Activated B cell treated with CpG ODN at 0.5 μM for 24 hours (primary cell): ENCODE measurements at places on chromosomes 5 and 9. TPM values are rescaled to one million over a fixed set of nuclear protein-coding genes. Genes with fewer than 3 reads are reported as not detected.

DNA sequence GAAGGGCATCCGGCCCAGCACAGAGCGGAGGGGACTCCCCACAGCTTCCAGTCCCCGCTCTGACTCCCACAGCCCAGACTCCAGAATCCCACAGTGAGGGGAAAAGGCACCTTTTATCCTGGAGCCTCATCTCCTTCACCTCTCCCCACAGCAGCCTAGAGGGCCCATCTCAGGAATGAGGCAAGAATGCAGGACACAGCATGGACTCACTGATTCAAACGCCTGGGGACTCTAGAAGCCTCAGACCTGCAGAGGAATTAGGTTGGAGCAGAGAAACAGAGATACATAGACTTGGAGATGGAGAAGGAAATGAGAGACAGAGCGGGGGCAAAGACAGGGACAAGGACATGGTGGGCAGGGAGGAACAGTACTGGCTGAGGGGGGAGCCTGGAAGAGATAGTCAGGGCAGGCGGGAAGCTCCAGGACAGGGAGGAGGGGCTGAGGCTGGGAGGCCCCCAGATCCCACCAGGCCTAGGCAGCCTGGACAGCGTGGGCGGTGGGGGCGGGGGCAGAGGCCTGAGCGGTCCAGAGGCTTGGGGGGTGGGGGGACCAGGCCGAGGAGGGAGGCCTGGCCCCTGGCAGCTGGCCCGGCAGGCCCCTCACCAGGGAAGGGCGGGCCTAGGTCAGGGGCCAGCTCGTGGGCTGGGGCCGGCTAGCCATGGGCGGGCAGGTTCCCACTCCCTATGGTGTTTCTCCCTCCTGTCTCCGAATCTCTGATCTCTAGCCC is 15.8 kb downstream of the CNTFR start:
- H3K27me3 ChIP-seq: peaks cover 28% of the 10 kb centered on the region
- peaks cover 14% of the 10 kb centered on the region for H3K4me1 ChIP-seq
- no peak for DNase-seq
- H3K4me3 ChIP-seq: no peak overlapping the region
- H3K36me3 ChIP-seq: no peaks in the 10 kb centered on the region

DNA sequence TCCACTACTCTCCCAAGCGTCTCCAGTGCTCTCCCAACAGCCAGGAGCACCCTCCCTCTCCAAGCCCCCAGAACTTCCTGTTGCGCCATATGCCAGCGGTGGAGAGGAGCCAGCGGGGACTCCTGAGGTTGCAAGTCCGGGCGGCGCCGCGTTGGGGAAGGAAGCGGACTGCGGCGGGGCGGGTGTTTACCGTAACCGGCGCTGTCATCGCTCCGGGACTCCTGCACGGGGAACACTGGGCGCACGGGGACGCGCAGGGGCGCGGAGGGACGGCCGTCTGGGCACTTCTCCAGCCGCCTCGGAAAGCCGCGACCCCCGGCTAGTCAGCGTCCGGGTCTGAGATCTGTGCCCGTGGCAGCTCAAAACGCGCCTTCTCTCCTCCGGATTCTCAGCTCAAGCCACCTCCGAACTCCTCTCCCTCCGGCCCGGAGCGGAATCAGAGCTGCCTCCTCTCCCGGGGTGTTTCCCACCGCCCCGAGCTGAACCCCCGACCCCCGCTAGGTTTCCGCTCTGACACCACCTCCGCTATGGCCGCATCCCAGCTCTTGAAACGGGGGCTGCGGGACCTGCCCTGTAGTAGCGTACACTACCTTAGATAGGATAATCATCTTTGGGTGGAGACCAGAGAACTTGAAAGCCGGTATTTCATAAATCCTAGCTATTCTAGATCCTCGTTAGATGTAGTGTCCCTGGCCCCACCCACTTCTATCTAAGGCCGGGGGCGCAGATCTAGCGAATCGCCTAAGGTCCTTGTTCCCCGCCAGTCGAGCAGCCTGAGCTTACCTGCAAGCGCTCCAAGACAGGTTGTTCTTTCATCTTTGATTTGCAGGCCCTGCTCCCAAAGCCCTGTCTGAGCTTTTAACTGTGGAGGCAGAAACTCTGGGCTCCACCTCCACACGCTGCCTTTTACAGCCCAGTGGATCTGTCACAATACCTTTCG is at the start of gene TRPM6:
TSS of gene TRPM6 (minus strand) at position 881 of the 940 bp plus-strand sequence. CDS start at position 816, 65 bp downstream.
- H3K4me1 ChIP-seq: peaks cover 14% of the 10 kb centered on the region
- no peak within 1 kb of the TSS for H3K27ac ChIP-seq
- DNase-seq: peak; percentile 23
- H3K27me3 ChIP-seq: peaks cover 50% of the 10 kb centered on the region
- H3K4me3 ChIP-seq: peak within 1 kb of the TSS; percentile 81

GRCh38 chr5:147504535-147504934 is 5.3 kb downstream of the DPYSL3 start:
- no peaks in the 10 kb centered on the region for H3K4me1 ChIP-seq
- H3K4me3 ChIP-seq: no peak overlapping the region
- H3K27me3 ChIP-seq: peaks cover 16% of the 10 kb centered on the region
- H3K36me3 ChIP-seq: no peaks in the 10 kb centered on the region

- H3K27ac ChIP-seq: no peak overlapping the region
- no peaks in the 10 kb centered on the region for H3K4me1 ChIP-seq
- peaks cover 23% of the 10 kb centered on the region for H3K27me3 ChIP-seq
- peak; percentile 23 for DNase-seq
Observed at GRCh38 chr9:78369639-78370219, 72.8 kb downstream of the PSAT1 start.

- H3K27ac ChIP-seq: no peak overlapping the region
- H3K36me3 ChIP-seq: peaks cover 46% of the 10 kb centered on the region
- H3K4me3 ChIP-seq: no peak overlapping the region
Observed at GRCh38 chr5:93874491-93874890, 133.1 kb upstream of the POU5F2 start.

- H3K27ac ChIP-seq: peak overlapping the region; percentile 96
- no peak for DNase-seq
- H3K27me3 ChIP-seq: no peaks in the 10 kb centered on the region
- H3K36me3 ChIP-seq: peaks cover 18% of the 10 kb centered on the region
Observed at GRCh38 chr5:154038261-154038706, 426 bp downstream of the FAM114A2 start.

GRCh38 chr9:16585591-16585990 is 284.9 kb downstream of the BNC2 start:
- H3K4me3 ChIP-seq: no peak overlapping the region
- H3K36me3 ChIP-seq: no peaks in the 10 kb centered on the region
- no peaks in the 10 kb centered on the region for H3K27me3 ChIP-seq
- H3K27ac ChIP-seq: no peak overlapping the region

- no peak overlapping the region for H3K4me3 ChIP-seq
- peaks cover under 1% of the 10 kb centered on the region for H3K27me3 ChIP-seq
- no peaks in the 10 kb centered on the region for H3K36me3 ChIP-seq
- peaks cover 3% of the 10 kb centered on the region for H3K4me1 ChIP-seq
- no peak overlapping the region for H3K27ac ChIP-seq
Observed at GRCh38 chr9:113559834-113560800, 96.6 kb downstream of the RGS3 start.

DNA sequence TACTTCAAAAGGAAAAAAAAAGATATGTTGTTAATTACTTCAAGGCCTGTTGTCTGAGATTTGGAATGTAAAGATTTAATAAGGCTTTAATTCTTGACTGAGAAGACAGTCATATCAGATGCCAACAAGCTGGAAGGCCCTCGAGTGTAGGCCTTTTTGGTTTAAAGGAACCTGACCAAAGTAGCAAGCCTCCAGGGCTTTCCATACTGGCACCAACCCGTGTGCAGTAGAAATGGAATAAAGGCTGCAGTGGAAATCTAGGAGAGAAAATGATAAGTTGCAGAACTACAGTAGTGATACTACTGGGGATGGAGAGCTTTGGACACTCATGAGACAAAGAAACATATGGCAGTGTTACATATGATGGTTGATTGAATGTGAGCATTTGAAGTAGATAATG is 358.0 kb downstream of the TAF11L14 start:
- H3K27ac ChIP-seq: no peak overlapping the region
- H3K36me3 ChIP-seq: no peaks in the 10 kb centered on the region
- no peak overlapping the region for H3K4me3 ChIP-seq
- DNase-seq: no peak

GRCh38 chr9:92730897-92731296 is 33.7 kb downstream of the BICD2 start:
- peak overlapping the region; percentile 59 for H3K27ac ChIP-seq
- H3K27me3 ChIP-seq: no peaks in the 10 kb centered on the region
- no peak for DNase-seq
- no peak overlapping the region for H3K4me3 ChIP-seq
- H3K4me1 ChIP-seq: peaks cover 87% of the 10 kb centered on the region

DNA sequence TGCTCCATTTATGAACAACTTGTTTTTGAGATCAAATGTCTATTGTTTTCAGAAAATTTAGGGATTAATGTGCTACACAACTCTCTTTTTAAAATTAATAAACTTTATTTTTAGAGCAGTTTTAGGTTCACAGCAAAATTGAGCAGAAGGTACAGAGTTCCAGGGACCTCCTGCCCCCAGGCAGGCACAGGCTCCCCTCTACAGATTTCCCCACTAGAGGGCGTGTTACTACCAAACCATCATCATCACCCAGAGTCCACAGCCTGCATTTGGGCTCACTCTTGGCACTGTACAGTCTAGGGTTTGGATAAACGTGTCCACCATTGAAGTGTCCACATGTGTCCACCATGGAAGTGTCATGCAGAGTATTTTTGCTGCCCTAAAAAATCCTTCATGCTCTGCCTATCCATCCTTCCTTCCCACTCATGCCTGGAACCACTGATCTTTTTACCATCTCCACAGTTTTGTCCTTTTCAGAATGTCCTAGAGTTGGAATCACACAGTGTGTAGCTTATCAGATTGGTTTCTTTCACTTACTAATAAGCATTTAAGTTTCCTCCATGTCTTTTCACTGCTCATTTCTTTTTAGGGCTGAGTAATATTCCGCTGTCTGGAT is 61.7 kb downstream of the MRPL36 start:
- H3K4me1 ChIP-seq: no peaks in the 10 kb centered on the region
- H3K27me3 ChIP-seq: peaks cover 8% of the 10 kb centered on the region
- no peak for DNase-seq
- H3K27ac ChIP-seq: no peak overlapping the region
- no peak overlapping the region for H3K4me3 ChIP-seq

DNA sequence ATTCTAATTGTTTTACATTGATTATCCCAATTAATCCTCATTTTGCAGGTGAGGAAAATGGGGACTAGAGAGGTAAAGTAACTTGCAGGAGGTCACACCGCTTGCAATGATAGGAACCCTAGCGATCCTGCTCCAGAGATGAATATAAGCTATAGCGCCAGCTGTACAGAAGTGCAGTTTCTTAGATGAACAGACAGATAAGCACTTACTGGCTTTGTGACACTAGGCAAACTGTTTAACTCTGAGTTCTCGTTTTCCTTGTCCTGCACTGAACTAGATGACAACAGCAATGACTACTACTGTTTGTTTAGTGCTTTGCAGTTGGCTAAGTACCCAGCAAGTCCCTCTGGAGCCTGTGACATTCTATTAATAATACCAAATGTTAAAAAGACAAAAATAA is 11.1 kb downstream of the LHX6 start:
- H3K4me3 ChIP-seq: no peak overlapping the region
- H3K4me1 ChIP-seq: peaks cover 35% of the 10 kb centered on the region

DNA sequence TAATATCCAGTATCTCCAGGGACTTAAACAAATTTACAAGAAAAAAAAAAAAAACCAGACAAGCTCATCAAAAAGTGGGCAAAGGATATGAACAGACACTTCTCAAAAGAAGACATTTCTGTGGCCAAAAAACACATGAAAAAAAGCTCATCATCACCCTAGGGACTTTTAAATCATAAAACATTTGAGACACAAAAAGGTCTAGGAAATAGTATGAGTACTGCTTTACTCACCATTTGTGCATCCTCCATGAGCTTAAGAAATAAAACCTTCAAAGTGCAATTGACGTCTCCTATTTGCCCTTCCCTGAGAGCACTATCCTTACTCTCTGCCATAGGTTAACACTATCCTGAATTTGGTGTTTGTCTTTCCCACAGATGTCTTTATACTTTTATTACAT is 193.7 kb upstream of the NREP start:
- H3K36me3 ChIP-seq: no peaks in the 10 kb centered on the region
- no peak overlapping the region for H3K27ac ChIP-seq
- peaks cover 23% of the 10 kb centered on the region for H3K4me1 ChIP-seq
- DNase-seq: no peak

- H3K4me1 ChIP-seq: no peaks in the 10 kb centered on the region
- no peaks in the 10 kb centered on the region for H3K27me3 ChIP-seq
- H3K36me3 ChIP-seq: no peaks in the 10 kb centered on the region
- no peak overlapping the region for H3K4me3 ChIP-seq
Observed at GRCh38 chr5:167217097-167217743, 1074.2 kb upstream of the WWC1 start.

DNA sequence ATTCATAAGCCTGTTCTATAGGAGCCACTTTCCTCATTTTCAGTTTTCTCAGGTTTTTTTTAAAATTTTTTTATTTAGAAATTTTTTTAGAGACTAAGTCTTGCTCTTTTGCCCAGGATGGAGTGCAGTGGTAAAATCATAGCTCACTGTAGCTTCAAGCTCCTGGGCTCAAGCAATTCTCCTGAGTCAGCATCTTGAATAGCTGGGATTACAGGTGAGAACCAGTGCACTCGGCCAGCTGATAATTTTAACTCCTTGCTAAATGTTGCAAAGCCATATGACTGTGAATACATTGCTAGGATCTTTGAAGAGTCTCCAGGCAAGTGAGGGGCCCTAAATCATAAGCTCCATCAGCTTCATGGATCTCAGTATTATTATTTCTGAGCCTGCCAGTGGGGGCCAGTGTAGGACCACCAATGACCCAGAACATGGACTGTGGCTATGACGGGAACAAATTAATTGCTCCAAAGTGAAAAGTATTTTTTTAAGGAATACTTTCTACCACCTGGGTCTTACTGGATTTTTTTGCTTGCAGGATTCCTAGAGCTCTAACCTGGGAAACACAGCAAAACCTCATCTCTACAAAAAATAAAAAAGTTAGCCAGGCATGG is 5.7 kb upstream of the GAPVD1 start:
- peaks cover 9% of the 10 kb centered on the region for H3K4me1 ChIP-seq
- no peaks in the 10 kb centered on the region for H3K36me3 ChIP-seq
- DNase-seq: no peak
- H3K4me3 ChIP-seq: no peak overlapping the region
- H3K27ac ChIP-seq: no peak overlapping the region
- peaks cover 2% of the 10 kb centered on the region for H3K27me3 ChIP-seq

- H3K36me3 ChIP-seq: peaks cover 74% of the 10 kb centered on the region
- H3K4me3 ChIP-seq: peak overlapping the region; percentile 1
- no peaks in the 10 kb centered on the region for H3K27me3 ChIP-seq
- peaks cover 65% of the 10 kb centered on the region for H3K4me1 ChIP-seq
Observed at GRCh38 chr5:169657127-169657526, 20.1 kb downstream of the DOCK2 start.

DNA sequence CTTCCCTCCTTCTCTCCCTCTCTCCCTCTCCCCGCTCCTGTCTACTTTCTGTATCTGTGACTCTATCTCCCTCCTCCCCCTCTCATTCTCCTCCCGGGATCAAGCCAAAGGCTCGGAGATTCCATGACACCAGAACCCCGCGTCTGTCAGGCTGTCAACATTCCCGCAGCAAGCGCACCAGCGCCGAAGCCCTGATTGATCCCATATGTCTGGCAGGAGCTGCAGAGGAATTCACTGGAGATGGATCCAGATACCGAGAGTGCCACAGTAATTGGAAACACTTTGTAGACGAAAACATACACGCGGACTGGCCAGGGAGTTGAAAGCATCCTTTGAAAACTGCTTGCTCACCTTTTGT is 300 bp upstream of the SVEP1 start:
- no peak overlapping the region for H3K4me3 ChIP-seq
- H3K36me3 ChIP-seq: no peaks in the 10 kb centered on the region
- no peak overlapping the region for H3K27ac ChIP-seq
- H3K4me1 ChIP-seq: no peaks in the 10 kb centered on the region
- no peak for DNase-seq
- H3K27me3 ChIP-seq: peaks cover 42% of the 10 kb centered on the region

PAX5 gene
- total RNA-seq: 580 and 619 TPM in 2 replicates

SHC3 gene
- not detected in 2 replicates for total RNA-seq

SPINK13 gene
- total RNA-seq: not detected in 2 replicates

SHOC1 gene
- total RNA-seq: not detected in 2 replicates

FRMD3 gene
- 0.91 and 1.3 TPM in 2 replicates for total RNA-seq

LRRC19 gene
- total RNA-seq: not detected in 2 replicates

EPB41L4B gene
- 5.3 and 6.1 TPM in 2 replicates for total RNA-seq

UNC5A gene
- not detected in 2 replicates for total RNA-seq

CDC20B gene
- not detected in 2 replicates for total RNA-seq
